Fibroblast of gingiva (primary cell): ENCODE measurements at places on chromosomes 16 and 17.

DNA sequence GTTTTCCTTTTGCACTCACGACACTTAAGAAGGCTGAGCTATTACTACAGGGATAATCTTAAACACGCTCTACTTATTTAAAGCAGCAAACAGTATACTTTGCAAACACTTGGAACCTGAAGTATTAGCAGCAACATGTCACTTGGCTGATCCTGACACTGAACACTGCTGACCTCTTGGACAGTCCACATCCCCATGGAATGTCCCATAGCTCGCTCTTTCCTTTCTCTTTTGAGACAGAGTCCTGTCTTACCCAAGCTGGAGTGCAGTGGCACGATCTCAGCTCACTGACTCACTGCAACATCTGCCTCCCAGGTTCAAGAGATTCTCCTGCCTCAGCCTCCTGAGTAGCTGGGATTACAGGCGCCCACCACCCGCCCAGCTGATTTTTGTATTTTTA lies 26.4 kb downstream of the SMYD4 start:
- DNase-seq = no peak

GRCh38 chr16:48525201-48526057 lies 84.6 kb downstream of the N4BP1 start:
- DNase-seq = no peak

- DNase-seq = no peak
Observed at GRCh38 chr16:89577055-89577759, 1.6 kb downstream of the CPNE7 start.

DNA sequence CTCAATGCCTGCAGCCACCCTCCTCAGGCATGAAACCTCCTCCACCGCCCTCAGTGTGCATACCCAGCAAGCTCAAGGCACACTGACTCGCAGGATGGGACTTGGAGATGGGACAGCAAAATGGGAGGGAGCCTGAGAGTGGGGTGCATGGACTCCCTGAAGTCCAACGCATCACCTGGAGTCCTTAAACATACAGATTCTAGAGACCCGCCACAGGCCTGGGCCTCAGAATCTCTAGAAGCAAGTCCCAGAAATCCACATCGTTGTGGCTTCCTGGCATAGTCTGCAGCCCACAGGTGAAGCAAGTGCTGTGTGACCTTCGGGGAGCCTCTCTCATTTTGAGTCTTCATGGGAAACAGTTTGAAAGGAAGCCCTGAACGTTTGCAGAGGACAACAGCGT lies 3.6 kb upstream of the TBX21 start:
- no peak for DNase-seq

GRCh38 chr17:81701288-81702071 lies 1.7 kb upstream of the MRPL12 start:
- no peak for DNase-seq

DNA sequence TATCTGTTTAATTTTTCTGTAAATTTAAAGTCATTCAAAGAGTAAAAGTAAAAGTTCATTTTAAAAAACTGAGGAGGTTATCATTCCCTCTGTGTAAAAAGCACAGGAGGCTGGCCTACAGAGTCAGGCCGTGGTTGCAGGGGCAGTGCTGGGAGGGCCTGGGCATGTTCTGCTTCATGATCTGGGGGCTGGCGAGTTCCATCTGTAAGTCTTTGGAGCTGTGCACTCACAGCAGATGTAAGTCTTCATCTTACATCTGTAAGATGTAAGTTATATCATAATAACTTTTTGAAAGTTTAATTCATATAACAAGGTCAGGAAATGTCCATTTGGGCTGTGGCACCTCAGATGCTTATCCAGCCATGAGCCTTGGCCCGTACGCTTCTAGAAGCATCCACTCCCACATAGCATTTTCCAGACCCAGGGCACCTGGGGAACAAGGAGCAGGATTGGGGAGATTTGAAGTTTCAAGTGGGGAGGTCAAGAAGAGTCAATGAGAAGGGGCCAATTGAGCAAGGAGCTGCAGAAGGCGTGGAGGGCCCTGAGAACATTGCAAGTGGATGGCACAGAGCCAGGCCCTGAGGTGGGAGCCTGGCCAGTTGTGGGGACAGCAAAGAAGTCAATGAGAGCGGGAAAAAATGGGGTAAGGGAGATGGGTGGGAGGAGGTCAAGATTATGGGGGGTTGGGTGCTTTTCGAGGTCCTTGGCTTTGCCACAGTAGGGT lies 54.1 kb downstream of the TNFRSF13B start:
- DNase-seq = no peak

GRCh38 chr16:88810912-88811768 lies 588 bp downstream of the APRT start:
- DNase-seq = peak; percentile 84

GRCh38 chr16:49576173-49576494 lies 202.5 kb downstream of the C16orf78 start:
- no peak for DNase-seq
